ENCODE measurements at places on chromosomes 6 and 20.

- DNase-seq, result no peak
These were observed 279.5 kb upstream of the RNF217 start for GRCh38 chr6:124682751-124683150.

DNA sequence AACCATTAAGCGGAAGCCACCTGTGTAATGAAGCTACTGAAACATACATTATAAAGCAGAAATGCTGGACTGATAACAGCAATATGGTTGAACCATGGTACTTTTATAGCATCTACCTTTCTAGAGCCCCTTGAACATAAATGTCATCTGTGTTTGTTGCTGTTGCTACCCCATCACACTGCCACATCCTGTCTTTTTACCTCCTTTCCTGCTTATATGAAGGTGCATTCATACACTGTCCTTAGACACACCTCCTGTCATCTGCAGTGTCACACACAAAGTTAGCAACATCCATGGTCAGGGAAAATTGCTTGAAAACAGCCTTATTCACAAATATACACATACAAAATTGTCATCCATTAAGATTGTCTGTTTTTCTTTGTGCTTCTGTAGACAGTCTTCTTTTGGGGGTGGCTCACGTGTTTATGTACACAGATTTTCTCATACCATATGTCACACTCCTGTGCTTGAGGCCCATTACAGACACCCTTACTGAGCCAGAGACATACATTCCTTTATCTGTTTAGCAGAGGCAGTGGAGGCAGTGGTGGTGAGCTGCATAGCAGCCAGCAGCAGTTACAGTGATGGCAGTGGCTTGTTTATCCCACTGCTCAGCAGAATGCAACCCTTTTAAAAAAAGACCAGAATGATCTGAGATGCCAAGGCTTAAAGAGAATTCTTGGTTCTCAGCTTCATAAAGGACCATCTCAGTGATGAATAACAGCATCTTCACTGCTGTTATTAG, 25.9 kb downstream of the C6orf62 start:
- no peak for DNase-seq

- no peak for DNase-seq
These were observed 490 bp downstream of the MMUT start for GRCh38 chr6:49462599-49462926.

DNA sequence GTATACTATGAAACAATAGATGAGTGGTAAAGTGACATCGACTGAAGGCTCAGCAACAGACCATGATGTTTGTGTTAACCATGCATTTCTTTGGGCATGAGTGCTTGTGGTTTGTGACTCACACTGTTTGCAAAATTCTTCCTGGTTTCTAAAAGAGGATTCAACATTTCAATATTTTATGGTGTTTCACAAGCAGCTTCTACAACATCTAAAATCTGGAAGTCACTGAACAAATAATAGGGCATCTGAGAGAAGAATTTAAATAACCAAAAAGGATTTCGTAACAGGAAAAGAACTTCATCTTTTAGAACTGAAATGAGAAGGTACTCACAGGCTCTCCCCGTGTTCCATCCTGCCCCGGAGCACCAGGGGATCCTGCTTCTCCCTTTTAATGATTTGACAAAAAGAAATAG, 146.2 kb downstream of the COL21A1 start:
- peak; percentile 62 for DNase-seq

DNA sequence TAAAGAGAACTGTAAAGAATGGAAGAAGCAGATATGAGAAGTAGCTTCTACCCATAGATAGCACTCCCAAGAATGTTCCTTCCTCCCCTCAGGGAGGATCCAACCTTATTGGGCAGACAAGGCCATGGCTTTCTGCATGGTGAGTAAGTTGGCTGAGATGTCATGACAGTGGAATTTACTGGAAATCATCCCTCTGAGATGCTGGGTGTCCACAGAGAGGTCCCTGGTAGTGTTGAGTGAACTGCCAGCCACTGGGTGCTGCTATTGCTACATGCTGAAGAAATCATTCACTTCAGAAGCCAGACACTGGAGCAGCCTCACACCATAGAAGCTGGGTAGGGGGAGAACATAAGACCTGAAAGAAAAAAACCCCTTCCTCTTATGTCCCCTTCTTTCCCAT, 46.4 kb upstream of the FERMT1 start:
- DNase-seq, result peak; percentile 56

GRCh38 chr20:37759761-37760209, 66.0 kb downstream of the CTNNBL1 start:
- DNase-seq, result no peak

- DNase-seq, result no peak
These were observed 70.4 kb upstream of the KCNG1 start for GRCh38 chr20:51093240-51093763.

DNA sequence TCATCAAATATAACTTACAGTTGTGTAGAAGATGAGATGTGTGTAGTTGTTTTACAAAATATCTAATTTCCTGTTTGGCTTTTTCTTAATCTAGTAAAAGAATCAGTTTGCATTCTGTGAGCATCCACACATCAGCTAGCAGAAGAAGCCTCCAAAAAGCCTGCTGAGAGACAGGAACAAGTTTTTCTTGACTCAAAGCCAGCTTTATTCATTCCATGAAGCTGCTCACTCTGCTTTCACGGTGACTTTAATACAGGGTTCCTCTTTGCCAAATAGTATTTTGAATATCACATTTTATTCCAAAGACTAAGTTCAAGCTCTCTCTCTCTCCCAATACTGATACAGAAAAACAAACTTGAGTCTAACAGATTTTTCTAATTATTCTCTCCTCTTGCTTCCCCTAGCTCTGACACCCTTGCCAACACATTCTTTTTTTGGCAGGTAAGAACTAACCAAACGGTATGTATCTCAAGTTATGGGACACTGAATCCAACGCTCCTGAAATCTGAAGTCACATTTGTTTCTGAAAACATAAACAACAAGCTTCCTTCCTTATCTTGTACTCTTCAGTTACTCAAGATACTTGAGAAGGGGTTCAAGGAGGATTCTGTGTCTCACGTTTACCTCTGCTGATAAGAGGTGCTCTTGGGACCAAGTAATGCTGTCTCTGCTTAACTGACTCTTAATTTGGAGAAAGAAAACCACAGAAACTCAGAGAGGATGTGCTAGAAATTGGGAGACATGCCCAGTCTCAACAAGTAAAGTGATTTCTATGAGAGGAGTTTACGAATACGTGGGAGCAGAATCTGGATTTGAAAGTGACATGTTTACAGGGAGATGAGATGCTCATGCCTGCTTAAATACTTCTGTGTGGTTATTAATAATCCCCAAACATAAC, 184.2 kb upstream of the SPTLC3 start:
- no peak for DNase-seq

- DNase-seq, result no peak
These were observed 192.5 kb downstream of the COL9A1 start for GRCh38 chr6:70110126-70111022.

- no peak for DNase-seq
These were observed 88.9 kb upstream of the CBLN4 start for GRCh38 chr20:56094228-56094627.

DNA sequence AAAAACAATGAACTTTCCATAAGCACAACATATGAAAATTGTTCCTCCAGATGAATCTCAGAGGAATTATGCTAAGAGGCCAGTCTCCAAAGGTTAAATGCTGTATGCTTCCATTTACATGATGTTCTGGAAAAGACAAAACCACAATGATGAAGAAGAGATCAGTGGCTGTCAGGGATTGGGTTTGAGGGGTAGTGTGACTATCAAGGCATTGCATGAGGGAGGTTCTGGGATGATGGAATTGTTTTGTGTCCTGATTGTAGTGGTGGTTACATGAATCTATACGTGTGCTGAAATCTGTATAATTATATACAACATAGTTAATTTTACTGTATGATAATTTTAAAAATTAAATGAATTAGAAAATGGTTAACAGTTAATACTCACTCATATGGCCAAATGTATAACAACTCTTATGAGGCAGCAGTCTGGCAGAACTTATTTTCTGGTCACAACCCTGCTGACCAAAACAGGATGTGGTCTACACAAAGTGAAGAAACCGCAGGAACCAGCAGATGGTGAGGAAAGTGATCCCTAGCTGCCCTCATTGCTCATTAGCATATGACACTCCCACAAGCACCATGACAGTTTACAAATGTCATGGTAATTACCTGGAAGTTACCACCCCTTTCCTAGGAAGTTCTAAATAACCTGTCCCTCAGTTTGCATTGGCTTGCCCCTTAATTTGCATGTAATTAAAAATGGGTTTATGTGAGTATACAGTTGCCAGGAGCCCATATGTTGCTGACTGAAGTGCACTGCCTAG, 31.9 kb downstream of the NSFL1C start:
- peak; percentile 95 for DNase-seq

GRCh38 chr20:42461965-42462593, 727.6 kb downstream of the PTPRT start:
- no peak for DNase-seq

- DNase-seq, result no peak
These were observed 27.5 kb upstream of the SIRPA start for GRCh38 chr20:1867495-1868260.

DNA sequence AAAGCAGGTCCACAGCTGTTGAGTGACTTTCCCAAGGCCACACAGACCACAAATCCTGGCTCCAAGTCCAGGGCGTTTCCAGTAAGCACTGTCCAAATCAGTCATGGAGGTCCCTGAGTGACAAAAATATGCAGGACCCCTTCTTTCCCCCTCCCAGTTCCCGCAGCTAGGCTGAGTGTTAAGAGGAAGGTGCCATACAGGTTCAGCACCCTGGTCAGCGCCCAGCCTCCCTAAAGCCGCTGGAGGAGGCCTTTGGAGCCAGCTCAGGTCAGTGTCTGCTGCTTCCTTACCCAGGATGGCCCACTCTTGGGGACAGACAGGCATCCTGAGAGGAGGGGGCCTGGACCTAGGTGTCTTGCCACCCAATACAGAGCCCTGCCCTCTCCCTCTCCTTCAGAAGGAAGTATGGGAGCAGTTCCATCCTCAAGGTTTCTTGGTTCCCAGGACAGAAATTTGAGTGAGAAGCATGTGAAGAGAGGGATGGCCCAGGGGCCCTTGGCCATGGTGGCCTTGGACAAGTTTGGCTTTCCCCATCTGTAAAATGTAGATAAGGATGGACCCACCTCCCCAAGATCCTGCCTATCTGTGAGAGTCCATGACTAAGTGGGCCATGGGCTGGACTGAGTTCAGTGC, 13.2 kb downstream of the TMEM74B start:
- no peak for DNase-seq

GRCh38 chr6:9467741-9468140, 947.1 kb downstream of the TFAP2A start:
- DNase-seq, result no peak

- DNase-seq, result no peak
These were observed 147.2 kb downstream of the DOK5 start for GRCh38 chr20:54622333-54623295.

GRCh38 chr6:81401970-81402690, 350.4 kb downstream of the TENT5A start:
- no peak for DNase-seq

DNA sequence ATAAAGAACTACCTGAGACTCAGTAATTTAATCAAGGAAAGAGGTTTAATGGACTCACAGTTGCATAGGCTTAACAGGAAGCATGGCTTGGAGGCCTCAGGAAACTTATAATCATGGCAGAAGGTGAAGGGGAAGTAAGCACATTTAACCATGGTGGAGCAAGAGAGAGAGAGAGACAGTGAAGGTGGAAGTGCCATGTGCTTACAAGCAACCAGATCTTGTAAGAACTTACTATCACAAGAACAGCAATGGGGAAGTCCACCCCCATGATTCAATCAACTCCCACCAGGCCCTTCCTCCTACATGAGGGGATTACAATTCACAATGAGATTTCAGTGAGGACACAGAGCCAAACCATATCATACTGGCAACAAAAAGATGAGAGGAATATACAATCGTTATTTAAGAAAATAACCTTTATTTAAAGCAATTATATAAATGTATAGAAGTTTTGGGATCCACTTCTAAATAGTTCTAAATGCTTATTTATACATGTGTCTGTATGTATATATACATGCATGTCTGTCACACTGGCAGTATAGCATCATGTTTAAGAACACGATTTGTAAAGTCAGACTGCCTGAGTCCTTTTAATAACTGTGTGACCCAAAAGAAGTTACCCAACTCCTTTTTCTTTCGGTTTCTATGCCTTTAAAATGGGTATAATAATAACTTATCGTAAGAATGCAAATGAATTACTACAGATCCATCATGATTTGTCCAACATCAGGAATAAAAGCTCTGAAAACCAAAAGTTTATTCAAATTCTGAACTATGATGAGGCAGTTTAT, 255.7 kb upstream of the THEMIS start:
- no peak for DNase-seq

DNA sequence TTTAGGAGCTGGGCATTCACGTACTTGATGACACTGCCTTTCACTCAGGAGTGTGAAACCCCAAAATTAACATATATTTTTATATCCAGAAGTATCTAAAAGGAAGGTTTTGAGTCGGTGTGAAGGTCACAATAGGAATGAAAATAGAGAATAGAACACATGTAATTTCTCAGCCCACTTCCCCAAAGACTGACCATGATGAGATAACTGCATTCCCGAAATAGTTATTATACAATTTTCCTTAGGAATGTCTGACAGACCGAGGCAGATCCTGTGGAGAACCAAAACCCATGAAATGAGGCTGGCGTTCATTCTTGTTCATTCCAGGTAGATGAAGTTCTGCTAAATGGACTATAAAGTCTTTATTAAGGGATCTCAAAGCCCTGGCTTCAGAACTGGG, 10.3 kb downstream of the NSFL1C start:
- DNase-seq, result no peak

GRCh38 chr20:3670511-3670910, 7.3 kb upstream of the GFRA4 start:
- DNase-seq, result no peak

DNA sequence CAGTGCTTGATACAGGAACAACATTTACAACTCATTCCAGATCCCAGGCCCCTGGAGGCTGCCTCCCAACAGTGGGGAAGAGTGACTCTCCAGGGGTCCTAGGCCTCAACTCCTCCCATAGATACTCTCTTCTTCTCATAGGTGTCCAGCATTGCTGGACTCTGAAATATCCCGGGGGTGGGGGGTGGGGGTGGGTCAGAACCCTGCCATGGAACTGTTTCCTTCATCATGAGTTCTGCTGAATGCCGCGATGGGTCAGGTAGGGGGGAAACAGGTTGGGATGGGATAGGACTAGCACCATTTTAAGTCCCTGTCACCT, 4.2 kb downstream of the PIM1 start:
- DNase-seq, result no peak

DNA sequence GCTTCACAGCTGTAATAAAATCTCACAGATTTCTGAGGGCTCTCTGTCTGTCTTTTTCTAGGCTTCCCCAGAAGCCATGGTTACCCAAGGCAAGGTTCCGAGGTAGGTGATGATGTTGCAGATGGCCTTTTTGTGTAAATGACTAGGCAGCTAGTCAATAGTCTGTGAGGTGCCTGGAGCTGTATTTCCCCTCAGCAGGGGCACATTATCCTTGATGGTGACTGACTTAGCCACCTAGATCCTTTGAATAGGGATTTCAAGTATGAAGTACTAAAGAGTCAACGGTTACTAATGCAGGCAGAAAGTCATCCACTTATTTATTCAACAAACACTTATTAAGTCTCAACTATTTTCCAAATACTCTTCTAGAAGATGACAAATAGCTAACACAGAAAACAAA, 49.3 kb upstream of the L3MBTL3 start:
- DNase-seq, result no peak

GRCh38 chr6:117817499-117817898, 89.6 kb upstream of the SLC35F1 start:
- no peak for DNase-seq

GRCh38 chr6:33430334-33430733, 10.5 kb downstream of the SYNGAP1 start:
- no peak for DNase-seq

GRCh38 chr20:41005361-41005729, 23.3 kb upstream of the TOP1 start:
- DNase-seq, result peak; percentile 79

All from SK-MEL-5 (cell line).